ENCODE measurements at places on chromosomes 4 and X.
A peak's percentile ranks its signal among the peaks of the same experiment; 100 is the strongest.

- no peak for DNase-seq
Observed at GRCh38 chrX:76202471-76202870, 29.6 kb downstream of the PBDC1 start.

GRCh38 chr4:24701683-24702082 is 93.7 kb upstream of the SOD3 start:
- no peak for DNase-seq

GRCh38 chr4:185202984-185203485 is 765 bp downstream of the CFAP97 start:
- DNase-seq: no peak

GRCh38 chr4:137576446-137576845 is 44.2 kb upstream of the PCDH18 start:
- DNase-seq: no peak

DNA sequence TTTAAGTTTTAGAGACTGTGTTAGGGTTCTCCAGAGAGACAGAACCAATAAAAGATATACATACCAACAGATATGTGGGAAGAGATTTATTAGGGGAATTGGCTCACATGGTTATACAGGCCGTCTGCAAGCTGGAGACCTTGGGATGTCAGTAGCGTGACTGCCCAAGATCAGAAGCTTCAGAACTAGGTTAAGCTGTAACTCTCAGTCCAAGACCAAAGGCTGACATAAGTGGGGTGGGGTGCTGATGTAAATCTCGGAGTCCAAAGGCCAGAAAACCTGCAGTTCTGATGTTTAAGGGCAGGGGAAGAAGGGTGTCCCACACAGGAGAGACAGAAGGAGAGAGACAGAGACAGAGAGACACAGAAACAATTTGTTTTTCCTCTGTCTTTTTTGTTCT is 10.5 kb downstream of the CLDN34 start:
- no peak for DNase-seq

DNA sequence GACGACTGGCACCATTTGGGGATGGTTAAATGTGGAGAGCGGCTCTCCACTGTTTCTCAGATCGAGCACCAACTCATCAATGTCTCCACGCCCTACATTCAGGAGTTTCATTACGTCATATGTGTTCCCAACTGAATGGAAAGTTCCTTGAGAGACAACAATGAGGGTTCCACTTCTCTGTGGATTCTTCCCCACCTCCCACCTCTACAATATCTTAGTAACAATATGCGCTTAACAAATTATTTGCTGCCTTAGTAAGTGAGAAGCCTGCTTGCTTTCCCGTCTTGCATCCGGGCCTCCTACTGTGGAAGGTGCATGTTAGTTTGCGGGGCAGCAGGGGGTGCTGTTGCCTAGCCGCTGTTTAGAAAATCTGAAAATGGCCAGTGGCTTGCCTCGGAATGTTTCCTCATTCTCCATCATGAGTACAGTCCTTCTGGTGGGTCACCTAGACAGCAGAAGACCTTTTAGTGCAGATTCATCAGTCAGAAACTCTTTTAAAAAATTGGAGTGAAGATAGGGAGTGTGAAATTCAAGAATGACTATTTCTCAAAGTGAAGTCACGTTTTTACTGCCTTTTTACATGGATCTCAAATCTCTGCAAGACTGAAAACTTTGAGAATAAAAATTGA is 55.7 kb downstream of the PHOX2B start:
- DNase-seq: no peak

GRCh38 chrX:154409222-154409871 is at the start of gene DNASE1L1:
Gene DNASE1L1, minus strand, starts transcription at chrX:154409254. Its CDS starts 3,686 bp downstream, at chrX:154405568.
- no peak for DNase-seq

DNA sequence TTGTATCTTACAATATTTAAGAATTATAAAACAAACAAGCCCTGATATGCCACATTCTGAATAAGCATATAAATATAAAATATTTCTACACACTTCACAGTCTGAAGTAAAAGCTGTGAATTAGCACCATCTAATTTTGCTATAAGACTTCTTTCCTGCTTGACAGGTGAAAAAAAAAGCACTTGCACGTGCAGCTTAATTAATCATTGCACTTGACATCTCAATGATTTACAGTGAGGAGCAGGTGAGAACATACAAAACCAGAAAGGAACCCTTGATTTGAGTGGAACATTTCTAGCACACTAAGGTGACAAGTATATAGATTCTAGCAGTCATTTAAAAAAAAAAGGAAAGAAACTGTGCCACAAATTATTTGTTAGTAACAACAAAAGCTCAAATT is 47.9 kb downstream of the CHIC2 start:
- no peak for DNase-seq

GRCh38 chr4:171024720-171025303 is 788.4 kb upstream of the GALNTL6 start:
- DNase-seq: no peak

GRCh38 chr4:15738877-15739276 is 36.0 kb downstream of the BST1 start:
- DNase-seq: no peak

- peak; percentile 55 for DNase-seq
Observed at GRCh38 chr4:76213415-76214176, at the start of gene SCARB2. Gene SCARB2, minus strand, starts transcription at chr4:76213824. Its CDS starts 281 bp downstream, at chr4:76213543.

DNA sequence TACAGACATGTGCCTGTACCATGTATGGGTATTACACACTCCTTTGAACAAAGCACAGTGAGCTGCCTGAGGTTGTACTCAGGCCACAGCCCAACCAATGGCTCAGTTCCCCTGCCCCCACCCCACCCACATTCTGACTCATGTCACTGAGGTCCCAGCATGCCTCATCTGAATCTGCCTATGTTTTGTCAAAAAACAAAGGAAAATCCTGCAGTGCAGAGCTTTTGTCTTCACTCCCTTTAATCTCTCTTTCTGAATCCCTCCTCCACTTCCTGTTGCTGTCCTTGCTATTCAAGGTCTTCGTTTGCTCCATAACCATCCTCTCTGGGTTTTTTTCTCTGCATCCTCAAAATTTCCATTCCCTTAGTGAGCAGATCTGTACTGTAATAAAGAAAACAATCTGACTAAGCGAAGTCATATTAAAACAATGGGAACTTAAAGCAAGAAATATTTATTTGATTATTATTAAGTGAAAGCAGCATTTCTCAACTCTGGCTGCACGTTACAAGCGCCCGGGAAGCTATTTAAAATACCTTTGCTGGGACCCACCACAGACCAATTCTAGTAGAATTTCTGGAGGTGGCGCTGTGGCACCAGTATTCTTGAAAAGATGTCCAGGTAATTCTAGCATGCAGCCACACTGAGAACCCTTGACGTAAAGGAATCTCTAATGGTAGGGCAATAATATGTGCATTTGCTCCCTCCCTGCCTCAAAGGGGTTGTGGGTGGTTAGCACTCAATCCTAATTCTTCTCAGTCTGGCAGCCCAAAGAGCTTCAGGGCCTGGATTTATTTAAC is 8.7 kb downstream of the GUCY2F start:
- no peak for DNase-seq

DNA sequence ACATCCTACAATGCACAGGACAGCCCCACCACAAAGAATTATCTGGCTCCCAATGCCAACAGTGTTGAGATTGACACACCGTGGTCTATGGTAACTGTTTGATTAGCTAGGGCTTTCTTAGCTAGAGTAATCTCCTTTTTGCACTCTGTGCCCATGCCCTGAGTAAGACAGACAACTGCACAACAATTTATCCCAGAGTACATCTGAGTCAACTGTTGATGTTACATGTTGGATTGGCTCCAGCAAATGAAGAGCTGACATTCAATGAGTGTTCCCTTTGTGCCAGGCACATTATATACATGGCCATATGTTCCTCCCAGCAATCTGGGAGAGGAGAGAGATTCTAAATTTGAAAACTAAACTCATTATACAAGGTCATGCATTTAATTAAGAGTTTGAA is 3.9 kb upstream of the FAM9C start:
- no peak for DNase-seq

DNA sequence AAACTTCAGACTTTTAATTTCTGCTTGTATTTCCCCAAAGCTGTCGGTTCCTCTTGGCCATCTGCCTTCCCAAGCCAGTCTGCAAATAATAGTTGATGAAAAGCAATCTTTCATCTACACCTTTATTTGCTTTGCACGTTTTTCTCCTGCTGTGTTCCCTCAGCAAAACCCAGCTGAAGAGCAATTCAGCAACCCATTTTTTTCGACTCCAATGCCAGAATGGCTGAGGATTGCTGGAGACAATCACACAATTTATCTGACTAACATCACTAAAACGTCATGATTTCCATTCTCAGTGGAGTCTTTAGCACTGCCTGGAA is 94.3 kb downstream of the GPRIN3 start:
- DNase-seq: no peak

DNA sequence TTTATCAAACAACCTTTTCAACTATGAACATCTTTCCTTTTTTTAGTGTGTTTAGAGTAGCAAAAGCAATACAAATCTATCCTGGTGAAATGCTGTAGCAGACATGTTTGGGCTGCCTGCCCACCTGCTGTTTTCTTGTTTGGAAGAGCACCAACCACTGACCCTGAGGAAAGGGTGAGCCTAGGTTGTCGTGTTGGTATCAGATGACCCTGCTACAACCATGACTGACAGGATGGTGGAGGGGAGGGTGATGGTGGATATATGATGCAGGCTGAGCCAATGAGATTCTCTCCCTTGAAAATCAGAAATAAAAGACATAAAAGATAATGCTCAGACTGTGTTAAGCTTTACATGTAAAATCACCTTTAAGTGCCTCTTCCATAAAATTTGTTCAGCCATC is 201.2 kb downstream of the NPNT start:
- DNase-seq: no peak

DNA sequence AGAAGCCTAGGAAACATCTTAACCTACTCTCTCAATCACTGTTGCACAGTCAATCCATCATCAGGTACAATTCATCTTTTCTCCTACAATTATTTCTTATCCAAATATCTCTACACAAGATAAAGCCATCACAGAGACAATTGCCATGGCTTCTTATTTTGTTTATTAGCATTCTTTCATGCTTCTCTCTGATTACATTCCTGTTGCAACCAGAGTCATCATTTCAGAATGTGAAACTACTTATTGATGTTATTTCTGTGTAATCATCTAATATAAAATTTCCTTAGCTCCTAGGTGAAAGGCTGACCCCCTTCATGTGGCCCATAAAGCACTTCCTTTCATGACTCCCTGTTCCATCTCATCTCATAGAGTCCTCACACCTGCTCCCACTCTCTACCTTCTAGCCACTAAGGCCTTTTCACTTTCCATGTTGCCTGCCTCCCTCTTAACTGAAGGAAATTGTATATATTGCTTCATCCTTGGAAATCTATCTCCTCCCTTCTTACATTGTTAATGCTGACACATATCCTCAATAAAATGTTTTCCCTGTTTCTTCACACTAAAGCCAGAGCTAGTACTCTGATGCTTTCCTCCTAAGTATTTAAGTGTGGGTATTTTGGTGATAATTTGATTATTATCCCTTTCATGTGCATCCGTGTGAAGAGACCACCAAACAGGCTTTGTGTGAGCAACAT is 829.9 kb downstream of the FAT4 start:
- no peak for DNase-seq

DNA sequence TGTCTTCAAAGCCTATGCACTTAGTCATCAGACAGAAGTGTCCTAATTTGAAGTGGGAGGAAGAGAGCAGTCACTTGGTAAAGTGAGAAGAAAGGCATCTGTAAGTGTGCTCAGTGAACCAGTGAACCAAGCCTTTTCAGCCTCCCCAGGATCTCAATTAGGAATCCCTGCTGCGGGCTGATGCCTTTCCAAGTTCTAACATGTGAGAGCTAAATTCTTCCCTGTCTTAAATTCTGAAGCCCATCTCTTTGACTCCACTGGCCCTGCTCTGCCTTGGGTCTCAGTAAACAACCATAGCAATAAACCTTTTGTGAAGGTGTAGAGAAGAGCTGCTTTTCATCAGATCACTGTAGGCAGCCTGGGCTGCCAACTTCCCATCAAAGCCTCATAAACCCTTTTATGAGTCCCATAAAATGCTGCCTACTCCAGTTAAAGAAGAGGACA is 701.2 kb upstream of the LCORL start:
- DNase-seq: no peak

DNA sequence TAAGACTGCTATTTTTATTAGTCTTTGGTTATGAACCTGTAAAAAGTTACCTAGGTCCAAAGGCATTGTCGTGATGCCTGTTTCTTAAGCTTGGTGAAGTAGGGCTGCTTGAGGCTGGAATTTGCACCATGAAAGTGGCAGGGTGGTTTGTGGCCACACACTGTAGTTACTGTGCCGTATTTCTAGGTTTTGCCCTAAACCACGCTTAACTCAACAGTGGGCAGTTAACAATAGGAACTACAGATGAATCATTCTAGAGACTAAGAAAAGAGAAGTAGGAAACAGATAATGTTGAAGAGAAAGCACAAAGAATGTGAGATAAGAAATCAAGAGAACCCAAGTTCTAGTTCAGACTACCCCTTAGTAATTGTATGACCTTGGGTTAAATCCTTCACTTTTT is 11.5 kb downstream of the ETNPPL start:
- no peak for DNase-seq

- no peak for DNase-seq
Observed at GRCh38 chrX:131862321-131862720, 160.8 kb upstream of the STK26 start.

- DNase-seq: no peak
Observed at GRCh38 chr4:17236686-17237085, 275.2 kb downstream of the QDPR start.

GRCh38 chr4:141047228-141047884 is 85.9 kb downstream of the RNF150 start:
- no peak for DNase-seq

DNA sequence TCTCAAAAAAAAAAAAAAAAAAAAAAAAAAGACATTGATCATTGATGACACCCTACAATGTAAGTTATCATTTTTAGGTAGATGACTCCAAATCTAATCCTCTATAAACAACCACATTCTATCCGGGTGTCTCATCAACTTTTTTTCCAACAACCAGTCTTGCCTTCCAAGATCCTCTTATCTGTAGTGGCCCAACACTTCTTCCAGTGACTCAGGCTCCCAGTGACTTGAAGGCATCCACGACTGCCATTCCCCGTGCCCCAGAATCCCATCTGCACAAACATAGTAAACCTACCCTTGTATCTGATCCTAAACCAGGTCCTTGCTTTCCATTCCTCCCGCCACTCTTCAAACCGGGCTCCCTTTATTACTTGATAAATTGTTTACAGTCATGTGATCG is 15.6 kb upstream of the TSPAN5 start:
- DNase-seq: no peak

DNA sequence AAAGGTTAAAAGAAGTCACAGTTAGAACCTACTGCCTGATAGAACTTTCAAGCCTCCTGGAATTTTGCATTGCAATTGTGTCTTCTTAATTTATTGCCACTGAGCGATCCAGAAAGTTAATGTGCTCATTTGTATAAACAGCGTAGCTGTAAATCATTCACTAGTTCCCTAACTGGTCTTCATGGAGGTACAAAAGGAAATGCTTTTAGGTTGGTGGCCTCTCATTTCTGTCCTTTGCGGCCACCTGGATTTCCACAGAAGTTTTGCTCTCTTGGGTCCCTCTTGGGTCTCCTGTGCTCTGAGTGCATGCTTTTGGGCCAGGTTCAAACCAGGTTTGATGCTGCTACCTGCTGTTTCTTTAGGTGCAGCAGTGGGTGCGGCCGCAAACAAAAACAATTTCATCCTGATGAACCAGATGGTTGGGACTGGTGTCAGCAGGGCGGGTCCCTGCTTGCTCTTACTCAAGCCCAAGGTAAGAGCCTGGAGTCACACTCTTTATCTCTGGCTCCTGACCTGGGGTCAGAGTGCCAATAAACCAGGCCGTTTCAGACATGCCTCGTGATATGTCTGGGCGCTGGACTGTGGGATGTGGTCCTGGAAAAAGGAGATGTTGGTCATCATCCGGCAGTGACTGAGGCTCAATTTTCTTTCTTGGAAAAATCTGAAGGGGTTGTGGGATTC is 270.1 kb downstream of the PTTG2 start:
- no peak for DNase-seq

- no peak for DNase-seq
Observed at GRCh38 chr4:131137196-131137595, 2011.9 kb upstream of the PCDH10 start.
